ENCODE measurements at places on chromosomes 7 and 10.

DNA sequence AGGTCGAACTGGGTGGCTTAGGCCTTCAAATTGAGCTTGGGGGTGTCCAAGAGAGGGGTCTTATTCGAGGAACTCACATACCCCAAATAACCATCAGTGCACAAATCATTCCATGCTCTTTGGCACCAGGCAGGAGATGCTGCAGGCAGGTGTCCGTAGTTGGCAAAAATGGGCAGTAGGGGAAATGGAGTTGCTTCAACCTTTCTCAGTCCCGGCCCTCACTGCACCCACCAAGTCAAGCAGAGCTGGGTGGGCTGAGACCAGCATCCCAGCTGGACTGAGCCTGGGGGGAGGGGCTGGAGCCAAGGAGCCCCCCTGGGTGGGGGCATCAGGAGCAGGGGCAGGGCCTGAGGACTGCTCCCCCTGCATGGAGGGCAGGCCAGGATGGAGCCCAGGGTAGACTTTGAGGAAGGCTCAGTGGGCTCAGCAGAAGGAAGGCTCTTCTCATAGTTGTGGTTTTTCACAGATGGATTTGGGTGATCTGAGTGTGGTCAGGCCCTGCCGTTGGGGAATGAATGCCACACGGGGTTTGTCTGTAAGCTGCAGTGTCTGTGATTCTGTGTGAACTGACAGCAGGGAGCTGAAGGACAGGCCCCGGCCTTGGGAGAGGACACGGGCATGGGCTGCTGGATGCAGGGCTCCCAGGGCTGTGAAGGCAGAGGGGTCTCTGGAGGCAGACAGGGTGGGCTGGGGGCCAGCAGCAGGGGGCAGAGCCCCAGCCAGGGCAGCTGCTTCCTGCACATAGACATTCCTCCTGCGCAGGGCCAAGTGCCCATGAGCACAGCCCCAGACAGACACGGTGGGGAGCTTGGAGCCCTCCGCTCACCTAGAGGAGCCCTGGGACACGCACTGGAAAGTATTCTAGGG lies 144.5 kb downstream of the ADCY1 start:
- DNase-seq, result no peak

GRCh38 chr10:60662917-60663614 lies 115.2 kb upstream of the CDK1 start:
- no peak for DNase-seq

- no peak for DNase-seq
Observed at GRCh38 chr7:12207046-12207445, 4.0 kb upstream of the TMEM106B start.

- no peak for DNase-seq
Observed at GRCh38 chr7:19464751-19465150, 244.1 kb downstream of the POLR1F start.

Data from stimulated activated CD4-positive, alpha-beta T cell treated with anti-CD3 and anti-CD28 coated beads, Interleukin-12 subunit alpha, Interleukin-12 subunit beta, amount 100 ng/mL, for 24 hours (primary cell).